ENCODE measurements at places on chromosomes 2 and 18.

- no peak for DNase-seq
Measured at GRCh38 chr2:90069290-90069894, 1377.9 kb downstream of the RPIA start.

DNA sequence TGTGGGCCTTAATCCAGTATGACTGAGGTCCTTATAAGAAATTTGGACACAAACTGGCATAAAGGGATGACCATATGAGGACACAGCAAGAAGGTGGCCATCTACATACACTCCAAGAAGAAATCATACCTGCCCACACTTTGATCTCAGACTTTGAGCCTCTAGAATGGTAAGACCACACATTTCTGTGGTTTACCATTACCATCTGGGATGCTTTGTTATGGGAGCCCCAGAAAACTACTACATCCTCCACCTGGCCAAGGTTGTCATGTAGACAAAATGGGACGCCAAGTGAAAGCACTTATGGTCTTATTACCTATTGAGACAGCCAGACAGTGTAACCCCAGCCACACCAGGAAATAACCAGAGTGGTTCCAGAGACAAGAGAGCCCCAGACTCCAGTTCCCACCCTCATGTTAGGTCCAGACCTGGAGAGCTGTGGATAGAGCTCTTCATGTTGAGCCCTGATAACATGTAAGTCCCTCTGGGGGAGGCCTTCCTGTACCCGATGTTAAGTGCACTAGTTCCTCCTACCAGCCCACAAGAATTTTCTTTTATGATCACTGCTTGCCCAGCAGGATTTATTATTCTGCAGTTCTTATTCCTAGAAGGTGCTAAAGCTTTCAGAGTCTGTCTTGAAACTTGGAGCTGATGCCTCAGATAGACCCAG is 4.6 kb upstream of the ADD2 start:
- no peak for DNase-seq

DNA sequence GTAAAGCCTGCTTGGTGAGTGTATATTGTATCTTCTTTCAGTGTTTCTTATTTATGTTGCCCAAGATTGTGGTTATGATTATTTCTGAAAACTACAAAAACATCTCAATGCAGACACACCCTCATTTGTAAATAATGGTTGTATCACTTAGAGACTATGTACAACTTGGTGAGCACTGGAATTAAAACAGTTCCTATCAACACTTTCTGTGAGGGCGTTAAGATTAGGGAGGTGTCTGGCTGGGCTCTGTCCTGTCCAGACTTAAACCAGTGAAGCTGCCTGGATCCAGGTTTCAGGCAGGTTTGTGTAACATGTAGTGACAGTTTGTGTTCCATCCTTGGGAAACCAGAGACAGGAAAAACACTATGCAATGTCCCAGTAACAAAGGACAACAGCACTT is 49.7 kb downstream of the CTAGE1 start:
- DNase-seq, result no peak

- DNase-seq, result no peak
Measured at GRCh38 chr2:24858996-24859395, 61.0 kb downstream of the ADCY3 start.

GRCh38 chr2:227054006-227054405 is 110.0 kb downstream of the COL4A4 start:
- DNase-seq, result no peak

DNA sequence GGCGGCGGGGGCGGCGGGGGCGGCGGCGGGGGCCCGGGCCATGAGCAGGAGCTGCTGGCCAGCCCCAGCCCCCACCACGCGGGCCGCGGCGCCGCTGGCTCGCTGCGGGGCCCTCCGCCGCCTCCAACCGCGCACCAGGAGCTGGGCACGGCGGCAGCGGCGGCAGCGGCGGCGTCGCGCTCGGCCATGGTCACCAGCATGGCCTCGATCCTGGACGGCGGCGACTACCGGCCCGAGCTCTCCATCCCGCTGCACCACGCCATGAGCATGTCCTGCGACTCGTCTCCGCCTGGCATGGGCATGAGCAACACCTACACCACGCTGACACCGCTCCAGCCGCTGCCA is 644 bp downstream of the ONECUT2 start:
- DNase-seq, result no peak

DNA sequence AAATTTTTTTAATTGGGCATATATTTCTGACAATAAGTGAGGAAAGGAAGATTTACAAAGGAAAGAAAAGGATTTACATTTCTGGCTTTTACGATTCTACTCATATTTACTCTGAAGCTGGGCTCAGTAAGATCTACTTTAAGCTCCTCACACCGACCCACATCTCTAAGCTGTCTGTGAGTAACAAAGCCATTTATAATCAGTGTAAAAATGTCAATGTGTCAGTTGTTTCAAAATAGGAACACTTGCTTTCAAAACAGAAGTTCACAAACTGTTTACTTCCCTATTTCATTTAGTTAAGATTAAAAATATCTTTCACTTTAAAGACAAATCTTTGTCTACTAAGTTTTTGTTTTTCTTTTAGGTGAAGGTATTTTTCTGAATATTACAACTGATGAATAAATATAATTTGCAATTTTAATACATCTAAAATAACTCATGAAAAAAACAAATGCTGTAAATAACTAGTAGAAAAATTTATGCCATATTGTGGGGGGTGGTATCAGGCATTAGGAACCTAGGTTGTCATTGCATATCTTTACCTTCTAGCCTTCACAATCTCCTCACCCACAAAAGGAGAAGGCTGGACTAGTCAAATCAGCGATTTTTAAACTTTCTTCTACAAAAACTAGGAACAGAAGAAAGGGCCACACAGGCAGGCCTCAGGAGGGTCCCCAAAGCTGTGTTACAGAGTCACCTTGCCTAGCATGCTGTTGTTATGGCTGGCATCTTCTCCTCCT is 64.5 kb downstream of the TMEM131 start:
- DNase-seq, result no peak

DNA sequence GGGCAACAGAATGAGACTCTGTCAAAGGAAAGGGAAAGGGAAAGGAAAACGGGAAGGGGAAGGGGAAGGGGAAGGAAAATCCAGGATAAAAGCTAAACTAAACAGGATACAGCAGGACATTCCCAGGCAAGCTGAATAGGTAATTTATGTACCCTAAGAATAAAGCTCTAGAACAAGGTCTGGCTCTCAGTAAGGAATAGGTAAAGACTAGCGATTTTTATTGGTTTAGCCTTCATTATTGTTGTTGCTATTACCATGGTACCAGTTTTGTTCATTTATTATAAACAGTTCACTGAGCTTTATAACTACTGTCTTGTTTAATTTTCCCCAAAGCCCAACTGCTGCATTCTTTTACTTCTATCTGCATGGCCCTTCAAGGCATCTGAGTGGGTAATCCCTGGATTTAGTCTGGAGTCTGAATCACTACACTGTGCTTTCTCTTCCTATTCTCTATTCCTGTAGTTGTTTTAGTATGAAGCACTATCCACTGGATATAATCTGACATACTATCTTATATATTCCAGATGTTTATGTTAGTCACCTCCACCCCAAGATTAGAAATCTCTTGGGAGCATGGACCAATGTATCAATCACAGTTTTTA is 127.1 kb upstream of the TANK start:
- DNase-seq, result no peak

DNA sequence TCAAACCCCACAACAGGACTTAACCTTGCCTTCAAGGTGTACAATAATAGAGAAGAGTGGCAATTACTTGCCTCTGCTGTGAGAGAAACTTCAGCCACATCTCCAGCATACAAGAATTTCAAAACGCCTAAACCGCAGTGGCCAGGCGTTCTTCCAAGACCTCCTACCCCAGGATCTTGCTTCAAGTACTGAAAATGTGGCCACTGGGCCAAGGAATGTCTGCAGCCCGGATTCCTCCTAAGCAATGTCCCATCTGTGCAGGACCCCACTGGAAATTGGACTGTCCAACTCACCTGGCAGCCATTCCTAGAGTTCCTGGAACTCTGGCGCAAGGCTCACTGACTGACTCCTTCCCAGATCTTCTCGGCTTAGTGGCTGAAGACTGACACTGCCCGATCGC is 2.8 kb upstream of the CYB5A start:
- DNase-seq, result no peak

GRCh38 chr2:128348701-128349100 is 30.0 kb upstream of the HS6ST1 start:
- DNase-seq, result no peak

- no peak for DNase-seq
Measured at GRCh38 chr2:1698188-1698945, 45.9 kb downstream of the PXDN start.

Data from HCT116 (cell line).